ENCODE measurements at places on chromosomes 2 and 18.
A peak's percentile ranks its signal among the peaks of the same experiment; 100 is the strongest.

- no peak for DNase-seq
Measured at GRCh38 chr2:45002686-45003085, 6.6 kb downstream of the SIX2 start.

- no peak for DNase-seq
Measured at GRCh38 chr2:36407413-36407812, 51.8 kb downstream of the CRIM1 start.

- DNase-seq, result no peak
Measured at GRCh38 chr2:99389371-99389770, 52.2 kb downstream of the EIF5B start.

DNA sequence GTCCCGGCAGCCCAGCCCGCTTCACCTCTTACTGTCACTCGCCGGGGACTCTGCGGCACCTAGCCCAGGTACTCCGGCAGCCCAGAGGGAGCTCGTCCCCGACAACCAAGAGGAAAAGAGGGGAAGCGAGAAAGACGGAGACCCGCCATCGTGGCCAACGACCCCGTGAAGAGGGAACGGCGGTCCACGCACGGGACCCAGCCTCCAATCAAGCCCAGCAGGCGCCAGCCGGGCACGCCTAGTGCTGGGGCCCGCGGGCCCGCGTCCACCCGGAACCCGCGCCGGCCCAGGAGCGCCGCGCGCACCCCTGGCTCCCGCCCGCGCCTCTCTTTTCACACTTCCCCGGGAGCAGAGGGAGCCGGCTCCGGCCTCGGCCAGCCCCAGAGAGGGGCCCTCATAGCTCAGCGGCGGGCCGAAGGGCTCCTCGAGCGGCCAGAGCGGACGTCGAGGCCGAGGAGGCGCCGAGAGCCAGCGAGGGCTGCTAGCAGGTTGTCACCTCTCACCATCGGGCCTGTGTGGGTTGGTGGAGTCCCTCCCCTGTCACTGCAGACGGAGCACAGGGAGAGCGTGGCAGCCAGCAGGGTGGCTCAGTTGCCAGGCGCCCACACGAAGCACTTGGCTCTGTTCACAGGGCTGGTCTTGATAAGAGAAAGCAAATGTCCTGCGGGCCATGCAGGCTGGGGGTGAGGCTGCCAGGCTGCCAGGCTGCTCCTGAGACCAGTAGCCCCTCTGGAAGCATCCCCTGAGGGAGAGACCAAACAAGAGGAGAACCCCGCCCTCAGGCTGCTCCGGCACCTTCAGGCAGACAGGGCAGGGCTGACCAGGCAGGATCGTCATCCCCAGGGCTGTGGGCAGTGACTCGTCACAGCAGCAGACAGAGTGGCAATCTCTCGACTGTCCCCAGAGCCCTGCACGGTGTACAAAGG, 36.9 kb upstream of the KLF11 start:
- no peak for DNase-seq

GRCh38 chr18:36131692-36132483, 2.2 kb downstream of the ELP2 start:
- no peak for DNase-seq

DNA sequence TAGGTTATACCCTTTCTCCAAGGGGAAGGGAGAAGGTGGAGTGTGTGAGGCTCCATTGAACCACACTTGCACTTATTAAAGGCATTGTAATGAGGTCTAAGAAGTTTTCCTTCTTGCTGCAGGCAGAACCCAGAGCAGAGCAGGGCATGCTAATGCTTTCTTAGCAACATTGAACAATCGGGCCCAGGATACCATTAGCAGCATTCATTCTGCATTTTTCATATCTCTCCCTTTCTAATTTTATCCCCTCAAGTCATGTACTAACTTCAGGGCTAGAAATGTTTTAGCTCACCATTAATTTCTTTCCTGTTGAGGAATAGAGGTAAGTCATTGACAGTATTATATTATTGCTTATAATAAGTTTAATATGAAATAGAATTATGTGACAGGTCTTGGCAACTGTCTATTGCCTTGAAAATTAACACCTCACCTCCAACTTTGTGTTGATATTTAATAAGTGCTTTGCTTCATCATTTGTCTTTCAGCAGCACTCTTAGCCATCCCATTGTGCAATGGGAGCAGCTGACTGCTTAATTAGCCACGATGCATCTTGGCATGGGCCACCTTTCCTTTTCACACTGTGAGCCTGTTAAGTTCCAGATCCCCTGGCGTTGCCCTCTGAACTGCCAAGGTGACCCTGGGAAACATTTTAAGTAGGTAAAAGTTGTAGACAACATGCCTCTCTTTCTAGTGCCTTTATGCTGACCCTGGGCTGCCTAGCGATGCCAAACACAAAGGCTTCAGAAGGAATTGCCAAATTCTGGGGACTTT, 300.8 kb upstream of the MEX3C start:
- DNase-seq, result no peak

DNA sequence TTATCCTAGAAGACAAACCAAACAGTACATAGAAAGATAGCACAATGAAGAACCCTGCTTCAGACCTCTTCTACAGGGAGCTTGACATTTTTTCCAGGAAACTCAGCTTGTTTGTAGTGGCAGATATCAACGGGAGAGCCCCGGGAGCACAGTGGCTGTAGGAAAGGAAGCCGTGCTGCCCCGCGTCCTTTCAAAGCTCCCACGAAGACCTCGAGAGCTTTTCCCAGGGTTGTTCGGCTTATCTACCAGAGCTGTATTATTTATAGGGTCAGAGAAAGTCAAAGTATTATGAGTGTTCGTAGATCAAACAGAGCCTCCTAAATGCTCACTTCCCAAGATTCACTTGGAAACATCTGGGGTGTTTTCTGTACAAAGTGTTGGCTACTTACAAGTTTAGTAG, 167.1 kb upstream of the COPS8 start:
- no peak for DNase-seq

- no peak for DNase-seq
Measured at GRCh38 chr2:2742726-2743125, 411.7 kb upstream of the MYT1L start.

- DNase-seq, result peak; percentile 33
Measured at GRCh38 chr18:58135183-58135641, 91.2 kb downstream of the NEDD4L start.

GRCh38 chr2:128354161-128354560, 35.5 kb upstream of the HS6ST1 start:
- no peak for DNase-seq

GRCh38 chr2:140512106-140512505, 1618.7 kb downstream of the LRP1B start:
- no peak for DNase-seq

- no peak for DNase-seq
Measured at GRCh38 chr2:6919901-6920742, 2.9 kb downstream of the RNF144A start.

DNA sequence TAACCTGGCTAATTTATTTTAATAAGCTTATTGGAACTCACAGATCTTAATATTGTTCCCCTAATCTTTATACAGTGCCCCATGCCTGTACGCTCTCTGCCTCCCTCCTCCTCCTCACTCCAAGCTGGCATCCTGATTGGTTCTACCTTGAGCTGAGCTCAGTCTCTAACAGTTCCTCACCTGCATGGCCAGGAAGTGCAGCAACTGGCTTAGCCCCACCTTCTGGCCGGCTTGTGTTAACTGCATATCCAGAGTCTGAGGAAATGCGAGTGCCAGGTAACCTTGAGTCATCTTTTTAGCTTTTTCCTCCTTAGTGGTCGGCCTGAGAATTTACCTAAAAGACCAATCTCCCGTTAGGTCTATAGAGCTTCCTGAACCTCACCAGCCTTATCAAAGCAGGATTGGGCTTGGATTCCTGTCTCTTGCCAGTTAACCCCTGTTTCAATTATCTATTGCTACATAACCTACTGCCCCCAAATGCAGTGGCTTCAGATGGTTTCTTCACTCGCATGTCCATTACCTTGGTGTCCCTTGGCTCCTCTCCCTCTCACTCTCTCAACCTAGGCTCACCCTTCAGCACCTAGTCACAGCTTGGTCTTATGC, 89.5 kb upstream of the STK39 start:
- DNase-seq, result peak; percentile 12

DNA sequence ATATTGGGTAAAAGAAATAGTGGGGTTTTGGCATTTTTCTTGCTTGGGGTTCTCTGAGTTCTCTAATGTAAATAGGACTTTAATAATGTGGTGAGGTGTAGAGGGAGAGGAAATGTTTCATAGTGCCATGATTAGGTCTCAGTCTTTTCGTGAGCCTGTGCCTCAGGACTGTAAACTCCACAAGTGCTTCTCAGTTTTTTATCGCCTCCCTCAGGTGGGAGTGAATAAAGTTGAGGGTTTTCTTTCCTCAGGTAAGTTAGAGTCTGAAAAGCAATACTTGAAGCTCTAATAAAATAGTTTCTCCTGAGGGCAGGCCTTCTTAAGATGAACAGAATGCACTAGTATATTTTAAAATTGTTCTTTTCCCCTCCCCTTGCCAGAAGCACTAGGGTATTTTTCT, 243.1 kb upstream of the SETBP1 start:
- no peak for DNase-seq

DNA sequence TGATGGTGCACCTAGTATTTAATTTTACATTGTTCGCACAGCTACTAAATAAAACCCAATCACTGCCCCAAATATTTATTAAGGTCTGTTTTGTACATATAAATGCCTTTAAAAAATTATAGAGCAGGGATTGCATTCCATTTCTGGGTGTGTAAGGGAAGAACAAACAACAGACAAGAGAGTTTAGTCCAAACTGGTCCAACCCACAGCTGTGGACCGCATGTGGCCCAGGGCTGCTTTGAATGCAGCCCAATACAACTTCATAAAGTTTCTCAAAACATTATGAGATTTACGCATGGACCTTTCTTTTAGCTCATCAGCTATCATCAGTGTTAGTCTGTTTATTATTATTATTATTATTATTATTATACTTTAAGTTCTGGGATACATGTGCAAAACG, 114.8 kb upstream of the LRATD1 start:
- DNase-seq, result no peak

- DNase-seq, result no peak
Measured at GRCh38 chr18:297936-298335, 30.1 kb upstream of the THOC1 start.

DNA sequence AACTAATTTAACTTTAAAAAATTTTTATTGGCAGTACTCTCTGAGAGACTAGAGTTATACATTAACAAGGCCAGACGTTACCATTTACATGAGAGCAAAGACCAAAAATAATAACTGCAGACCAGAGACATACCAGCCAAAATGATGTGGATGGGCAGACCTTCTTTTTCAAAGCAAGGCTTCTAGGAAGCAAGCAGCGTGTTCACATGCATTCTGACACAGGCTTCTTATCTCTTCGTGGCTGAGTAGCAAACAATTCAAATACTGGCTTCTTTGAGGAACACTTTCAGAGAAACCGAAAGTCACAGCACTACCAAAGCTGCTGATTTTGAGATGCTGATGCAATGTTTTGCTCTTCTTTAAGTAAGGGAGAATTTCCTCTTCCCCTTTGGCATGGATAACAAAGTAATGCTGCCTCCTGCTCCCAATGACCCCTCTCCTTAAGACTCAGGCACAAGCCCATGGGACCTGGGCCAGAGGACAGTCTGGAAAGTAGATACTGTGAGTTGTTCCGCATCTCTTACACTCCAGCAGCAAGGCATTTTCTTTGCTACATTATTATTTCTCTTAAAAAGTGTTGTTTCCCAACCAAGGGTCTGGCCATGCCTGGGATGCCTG, 181.9 kb downstream of the MREG start:
- DNase-seq, result peak; percentile 48

GRCh38 chr18:50579061-50579774, 19.3 kb downstream of the MAPK4 start:
- DNase-seq, result no peak

DNA sequence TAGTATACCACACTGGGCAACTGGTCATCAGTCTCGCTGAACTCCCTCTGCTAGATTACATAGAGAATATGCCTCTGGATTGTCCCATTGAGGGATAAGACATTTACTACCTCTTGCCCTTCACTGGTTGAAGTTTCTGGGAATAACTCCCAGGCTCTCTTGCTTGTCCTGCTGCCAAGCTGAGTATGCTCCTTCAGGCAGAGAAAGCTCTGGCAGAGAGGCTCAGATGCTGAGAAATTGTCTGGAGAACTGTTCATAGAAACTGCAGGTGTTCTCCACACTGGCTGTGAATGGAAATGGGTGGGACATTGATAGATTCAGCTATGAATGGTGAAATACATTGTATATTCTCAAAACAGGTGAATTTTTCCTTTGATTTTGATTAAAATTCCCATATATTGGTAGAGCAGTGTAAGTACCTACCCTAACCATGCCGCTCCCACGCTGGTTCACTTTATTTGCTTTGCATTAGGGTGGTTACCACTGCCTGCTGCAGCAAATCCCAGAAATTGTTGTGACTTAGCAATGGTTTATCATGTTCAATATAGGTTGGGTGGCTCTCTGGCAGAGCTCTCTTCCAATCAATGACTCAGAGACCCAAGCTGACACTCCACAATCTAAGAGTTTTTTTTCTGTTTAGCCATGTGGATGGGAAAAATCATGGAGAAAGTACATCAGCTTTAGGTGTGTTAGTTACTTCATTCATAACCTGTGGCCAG, 36.7 kb downstream of the FAM117B start:
- no peak for DNase-seq

- no peak for DNase-seq
Measured at GRCh38 chr18:12658426-12659138, 675 bp upstream of the SPIRE1 start.

DNA sequence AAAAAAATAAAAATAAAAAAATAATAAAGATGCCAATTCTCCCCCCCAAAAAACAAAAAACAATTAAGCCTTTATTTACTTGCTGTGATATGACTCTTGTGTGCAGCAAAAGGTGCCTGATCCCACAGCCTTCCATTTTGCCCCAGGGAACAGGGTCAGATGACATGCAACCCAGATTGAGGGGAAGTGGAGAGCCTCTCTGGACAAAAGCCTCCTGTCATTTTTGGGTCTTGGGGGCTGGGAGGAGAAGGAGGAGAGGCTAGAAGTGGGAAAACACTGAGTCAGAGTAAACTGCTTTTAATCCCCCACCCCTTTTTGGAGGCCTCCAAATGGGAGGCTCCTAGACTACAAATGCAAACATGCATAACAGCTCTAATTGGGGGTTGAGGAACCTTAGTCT, 46.6 kb upstream of the SCG2 start:
- DNase-seq, result no peak

- no peak for DNase-seq
Measured at GRCh38 chr18:6273423-6273822, 141.3 kb downstream of the L3MBTL4 start.

DNA sequence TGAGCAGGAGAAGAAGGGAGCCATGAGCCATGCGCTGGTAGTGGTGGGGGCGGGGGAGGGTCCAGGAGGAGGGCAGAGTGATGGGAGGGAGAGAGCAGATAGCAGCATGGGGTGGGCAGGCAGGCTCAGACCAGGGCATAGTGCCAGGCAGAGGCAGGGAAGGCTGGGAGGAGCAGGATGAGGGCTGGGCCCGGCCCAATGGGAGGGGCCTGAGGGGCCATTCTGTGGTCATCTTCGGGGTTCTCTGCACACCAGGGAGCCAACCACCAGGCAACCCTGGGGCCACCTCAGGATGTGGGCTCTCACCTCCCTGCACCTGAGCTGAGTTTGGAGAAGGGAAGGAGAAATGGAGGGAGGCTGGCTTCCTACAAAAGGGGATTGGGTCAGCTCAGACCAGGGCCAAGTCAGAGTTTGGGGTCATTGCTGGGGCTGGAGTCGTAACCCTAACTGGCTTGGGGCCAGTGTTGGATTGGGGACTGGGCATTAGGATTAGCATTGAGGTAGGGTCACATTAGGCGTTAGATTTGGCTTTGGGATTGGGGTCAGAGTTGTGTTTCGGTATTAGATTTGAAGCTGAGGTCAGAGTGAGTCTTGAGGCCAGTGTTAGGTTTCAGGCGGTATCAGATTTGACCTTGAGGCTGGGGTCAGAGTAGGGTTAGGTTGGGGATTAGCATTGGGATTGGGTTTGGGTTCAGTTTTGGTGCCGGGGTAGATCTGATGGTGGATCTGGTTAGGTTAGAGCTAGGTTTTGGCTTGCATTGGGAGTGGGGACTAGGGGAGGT, 11.2 kb downstream of the VIL1 start:
- DNase-seq, result no peak
